ENCODE measurements at places on chromosomes 2 and 18. TPM values are rescaled to one million over a fixed set of nuclear protein-coding genes. Genes with fewer than 3 reads are reported as not detected.

Gene FOSL2
- total RNA-seq, result 96.4 TPM

Gene PTPN2
- total RNA-seq, result 82.9 TPM

Gene ITGB6
- not detected for total RNA-seq

Gene FANCL
- 15.5 TPM for total RNA-seq

Gene CXCR1
- total RNA-seq, result 3.0 TPM

Gene BOLL
- total RNA-seq, result not detected

DNA sequence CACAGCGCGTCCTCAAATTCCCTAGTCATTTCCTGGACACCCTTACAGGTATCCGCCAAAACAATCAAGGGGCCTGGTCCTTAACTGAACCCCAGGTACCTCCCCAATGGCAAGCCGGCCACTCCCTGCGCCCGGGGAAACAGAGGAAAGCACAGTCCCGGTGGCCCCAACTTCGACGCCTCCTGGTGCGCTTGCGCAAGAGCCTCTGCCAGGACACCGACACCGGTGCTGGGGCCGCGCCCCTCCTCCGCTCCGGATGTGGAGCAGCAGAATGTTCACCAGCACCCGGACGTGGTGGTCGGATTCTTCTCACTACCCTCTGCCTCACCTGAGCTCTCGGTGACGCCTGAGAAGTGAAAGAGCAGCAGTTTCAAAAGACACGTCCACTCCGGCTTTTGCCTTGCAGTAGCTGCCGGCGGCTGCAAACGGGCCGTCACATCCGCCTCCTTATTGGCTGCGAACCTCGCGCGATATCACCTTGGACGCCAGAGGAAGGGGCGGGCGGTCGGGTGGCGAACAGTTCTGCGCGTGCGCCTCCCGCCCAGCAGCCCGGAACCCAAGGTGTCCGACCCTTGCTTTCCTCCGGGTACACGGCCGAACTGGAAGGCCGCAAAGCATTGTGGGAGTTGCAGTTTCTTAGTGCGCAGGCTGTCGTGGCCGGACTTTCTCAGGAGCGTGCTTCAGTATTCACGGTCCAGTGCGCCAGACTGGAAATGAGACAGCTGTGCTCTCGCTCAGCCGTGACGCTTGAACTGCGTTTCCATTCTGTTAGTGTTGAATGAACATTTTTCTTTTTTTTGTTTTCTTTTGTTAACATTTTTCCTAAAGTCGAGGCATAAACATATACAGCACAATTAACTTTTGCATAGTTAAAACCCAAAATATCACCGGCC is at the start of gene TXNDC9:
Gene TXNDC9, minus strand, starts transcription at position 423 of the 893 bp plus-strand sequence. CDS start 3,123 bp downstream, outside the sequence.
- no peaks in the 10 kb centered on the region for H3K27me3 ChIP-seq
- DNase-seq, result peak; percentile 98
- H3K36me3 ChIP-seq, result peaks cover 25% of the 10 kb centered on the region

DNA sequence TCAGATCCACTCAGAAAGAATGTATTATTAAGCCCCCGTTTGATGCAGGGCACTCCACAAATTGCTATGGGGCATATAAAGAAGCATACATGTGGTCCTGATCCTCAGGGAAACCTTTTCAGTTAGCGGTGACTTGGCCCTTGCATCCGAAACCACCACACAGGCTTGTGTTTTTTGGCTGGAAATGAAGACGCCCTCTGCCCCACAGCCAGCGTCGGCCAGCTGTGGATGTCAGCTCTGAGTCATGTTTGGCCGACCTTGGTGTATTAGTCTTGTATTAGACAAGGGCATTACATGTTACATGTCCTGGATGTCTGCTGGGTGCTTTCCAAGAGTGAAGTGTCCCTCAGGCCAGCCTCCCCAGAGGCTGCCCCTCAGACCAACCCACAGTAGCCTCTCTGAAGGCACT is 107.6 kb upstream of the MAP3K20 start:
- H3K36me3 ChIP-seq, result no peaks in the 10 kb centered on the region
- H3K4me3 ChIP-seq, result no peak overlapping the region
- no peak overlapping the region for H3K27ac ChIP-seq
- peaks cover 2% of the 10 kb centered on the region for H3K4me1 ChIP-seq

DNA sequence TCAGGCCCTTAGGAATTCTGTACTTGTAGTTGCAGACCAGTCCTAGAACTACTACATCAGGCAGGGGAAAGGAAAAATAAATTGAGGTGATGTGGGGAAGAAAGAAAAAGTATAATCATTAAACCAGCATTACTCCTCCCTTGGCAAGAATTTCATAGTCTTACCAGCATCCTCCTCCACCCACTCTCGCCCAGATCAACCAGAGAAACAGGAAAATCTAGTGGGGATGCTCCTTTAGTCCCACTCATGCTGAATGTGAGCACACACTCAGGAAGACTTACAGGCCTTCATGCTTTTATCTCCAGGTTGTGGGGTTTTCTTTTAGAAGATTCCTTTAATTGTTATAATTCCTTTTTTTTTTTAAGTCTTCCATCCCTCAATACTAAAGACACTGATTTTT is 129.3 kb upstream of the CCDC150 start:
- peaks cover 15% of the 10 kb centered on the region for H3K27me3 ChIP-seq
- H3K36me3 ChIP-seq, result no peaks in the 10 kb centered on the region
- peaks cover 3% of the 10 kb centered on the region for H3K4me1 ChIP-seq
- H3K27ac ChIP-seq, result no peak overlapping the region
- H3K4me3 ChIP-seq, result no peak overlapping the region

DNA sequence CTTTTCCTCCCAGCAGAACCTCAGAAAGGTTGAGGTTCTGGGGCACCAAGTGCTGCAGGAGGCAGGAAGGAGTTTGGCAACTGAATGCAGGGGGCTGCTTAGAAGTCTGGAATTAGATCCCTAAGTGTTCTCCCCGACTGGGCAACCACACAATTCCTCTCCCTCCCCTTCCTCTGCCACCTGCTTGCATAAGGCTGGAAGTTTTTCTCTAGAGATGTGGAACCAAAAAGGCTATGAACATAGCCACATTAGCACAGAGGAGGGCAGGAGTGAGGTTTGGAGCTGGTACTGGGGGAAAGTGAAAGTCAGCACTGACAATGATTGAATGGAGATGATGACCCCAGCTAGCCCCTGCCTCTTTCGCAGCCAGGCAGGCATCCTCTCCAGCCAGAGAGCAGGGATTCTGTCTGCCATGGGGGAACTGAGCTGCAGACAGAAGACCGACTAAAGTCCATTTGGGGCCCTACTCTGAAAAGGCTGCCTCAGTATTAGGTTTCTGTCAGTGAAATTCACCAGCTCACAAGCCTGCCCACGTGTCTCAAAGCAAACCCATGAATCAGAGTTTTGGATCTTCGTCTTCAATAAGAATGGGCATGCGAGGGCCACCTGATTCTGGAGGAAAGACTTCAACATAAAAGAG is 87.9 kb upstream of the ITGA6 start:
- H3K27ac ChIP-seq, result no peak overlapping the region
- peaks cover 13% of the 10 kb centered on the region for H3K4me1 ChIP-seq
- peaks cover 2% of the 10 kb centered on the region for H3K36me3 ChIP-seq

DNA sequence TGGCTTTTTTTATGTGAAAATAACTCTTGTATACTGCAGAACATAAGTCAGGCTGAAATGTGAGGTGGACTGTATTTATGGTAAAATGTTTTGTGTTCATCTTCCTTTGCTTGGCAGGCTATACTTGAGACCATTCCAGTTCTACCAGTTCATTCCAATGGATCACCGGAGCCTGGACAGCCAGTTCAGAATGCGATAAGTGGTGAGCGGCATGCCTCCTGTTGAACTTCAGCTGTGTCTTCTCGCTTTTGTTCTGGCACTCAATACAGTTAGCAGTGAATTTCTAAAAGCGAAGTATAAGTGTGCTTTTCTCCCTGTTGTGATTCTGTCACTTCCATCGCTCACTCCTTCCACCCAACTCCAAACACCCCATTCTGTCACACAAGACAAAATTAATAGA is 138.5 kb downstream of the ARHGAP28 start:
- DNase-seq, result no peak
- no peaks in the 10 kb centered on the region for H3K36me3 ChIP-seq
- H3K27ac ChIP-seq, result no peak overlapping the region
- H3K4me3 ChIP-seq, result no peak overlapping the region
- H3K4me1 ChIP-seq, result no peaks in the 10 kb centered on the region
- no peaks in the 10 kb centered on the region for H3K27me3 ChIP-seq

- no peak overlapping the region for H3K4me3 ChIP-seq
- peaks cover 4% of the 10 kb centered on the region for H3K4me1 ChIP-seq
- H3K27ac ChIP-seq, result no peak overlapping the region
- peaks cover 56% of the 10 kb centered on the region for H3K27me3 ChIP-seq
- H3K36me3 ChIP-seq, result no peaks in the 10 kb centered on the region
Measured at GRCh38 chr2:119431976-119432850, 559 bp downstream of the TMEM37 start.

- no peaks in the 10 kb centered on the region for H3K36me3 ChIP-seq
- H3K4me1 ChIP-seq, result peaks cover 50% of the 10 kb centered on the region
- H3K4me3 ChIP-seq, result no peak overlapping the region
- H3K27ac ChIP-seq, result no peak overlapping the region
- H3K27me3 ChIP-seq, result no peaks in the 10 kb centered on the region
Measured at GRCh38 chr2:238380785-238381184, 45.9 kb upstream of the ASB1 start.

- no peak for DNase-seq
- H3K27ac ChIP-seq, result peak overlapping the region; percentile 7
- H3K4me3 ChIP-seq, result no peak overlapping the region
- peaks cover 15% of the 10 kb centered on the region for H3K36me3 ChIP-seq
- peaks cover 53% of the 10 kb centered on the region for H3K4me1 ChIP-seq
Measured at GRCh38 chr2:42192652-42193566, 23.8 kb downstream of the EML4 start.

DNA sequence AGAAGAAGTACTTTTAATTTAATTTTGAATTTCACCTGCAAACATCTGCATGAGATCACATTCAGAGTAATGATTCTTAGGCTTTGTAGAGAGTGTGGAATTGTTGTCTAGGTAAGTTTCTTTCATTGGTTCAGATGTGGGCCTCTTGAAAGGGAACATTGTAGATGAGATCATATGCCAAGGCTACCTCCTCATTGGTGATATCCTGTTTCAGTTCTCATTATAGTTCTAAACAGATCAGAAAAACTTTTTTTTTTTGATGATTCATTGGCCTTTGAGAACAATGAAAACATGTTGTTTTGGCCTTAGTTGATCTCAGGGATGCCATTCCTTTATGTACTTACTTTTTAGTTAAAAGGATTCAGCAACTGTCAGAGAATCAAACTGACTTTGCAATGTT is 44.5 kb downstream of the EML6 start:
- no peak for DNase-seq
- H3K4me1 ChIP-seq, result peaks cover 3% of the 10 kb centered on the region
- peaks cover 1% of the 10 kb centered on the region for H3K27me3 ChIP-seq

DNA sequence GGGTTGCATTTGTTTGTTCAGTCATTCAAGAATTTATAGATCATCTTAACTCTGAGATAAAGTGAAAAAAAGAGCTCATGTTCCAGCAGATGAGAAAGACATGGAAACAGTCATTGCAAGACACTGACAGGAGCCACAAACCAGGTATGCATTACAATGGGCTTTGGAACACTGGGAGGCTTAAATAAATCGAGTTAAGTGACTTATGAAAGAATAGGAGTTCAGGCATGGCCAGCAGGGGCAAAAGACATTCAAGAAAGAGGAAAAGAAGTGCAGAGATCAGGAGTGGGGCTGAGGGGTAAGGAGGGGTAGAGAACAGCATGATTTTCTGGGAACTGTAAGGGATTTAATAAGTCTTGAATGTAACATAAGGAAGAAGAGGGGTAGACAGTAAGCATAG is 121.2 kb upstream of the EPC2 start:
- DNase-seq, result no peak
- H3K27me3 ChIP-seq, result no peaks in the 10 kb centered on the region
- no peak overlapping the region for H3K4me3 ChIP-seq
- peaks cover 49% of the 10 kb centered on the region for H3K4me1 ChIP-seq

DNA sequence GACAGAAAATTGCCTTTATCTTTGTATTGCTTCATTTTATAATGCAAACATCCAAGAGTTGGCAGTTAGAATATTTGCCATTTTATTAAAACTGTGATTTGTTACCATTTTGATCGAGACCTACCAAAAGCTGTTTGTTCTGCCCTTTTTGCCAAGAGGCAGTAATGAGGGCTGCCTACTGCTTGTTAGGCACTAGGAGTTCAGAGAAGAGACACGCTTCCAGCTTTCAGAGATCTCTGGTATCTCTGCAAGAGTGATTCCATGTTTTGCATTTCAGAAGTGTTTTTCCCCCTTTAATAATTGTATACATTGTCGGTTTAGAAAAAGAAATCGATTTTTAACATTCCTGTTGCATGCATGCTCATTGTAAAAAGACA is 628 bp downstream of the MRPL30 start:
- DNase-seq, result no peak
- peak overlapping the region; percentile 88 for H3K27ac ChIP-seq
- H3K27me3 ChIP-seq, result no peaks in the 10 kb centered on the region

- DNase-seq, result peak; percentile 45
- H3K27me3 ChIP-seq, result no peaks in the 10 kb centered on the region
- peak overlapping the region; percentile 48 for H3K4me3 ChIP-seq
- H3K27ac ChIP-seq, result peak overlapping the region; percentile 10
- H3K36me3 ChIP-seq, result peaks cover 67% of the 10 kb centered on the region
Measured at GRCh38 chr2:238438856-238439849, 12.4 kb downstream of the ASB1 start.

DNA sequence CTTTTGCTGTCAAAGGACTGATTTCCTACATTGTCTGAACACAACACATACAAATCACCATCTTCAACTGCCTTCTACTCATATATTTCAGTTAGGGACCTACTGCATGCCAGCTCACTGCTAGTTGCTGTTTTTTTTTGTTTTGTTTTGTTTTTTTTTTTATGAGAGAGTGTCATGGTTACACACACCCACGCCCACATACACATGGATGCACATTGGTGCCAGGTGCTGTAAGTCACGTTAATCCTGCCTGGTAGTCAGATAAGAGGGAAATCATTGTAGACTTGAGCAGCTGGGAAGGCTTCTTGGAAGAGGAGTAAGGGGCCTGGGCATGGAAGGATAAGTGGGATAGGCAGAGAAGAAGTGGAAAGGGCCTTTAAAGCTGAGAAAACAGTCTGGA is 209.9 kb downstream of the TDRD15 start:
- no peaks in the 10 kb centered on the region for H3K36me3 ChIP-seq
- H3K4me3 ChIP-seq, result no peak overlapping the region
- no peak for DNase-seq
- H3K27ac ChIP-seq, result no peak overlapping the region
- no peaks in the 10 kb centered on the region for H3K27me3 ChIP-seq

GRCh38 chr2:230814616-230815015 is 50.1 kb upstream of the ITM2C start:
- H3K4me3 ChIP-seq, result no peak overlapping the region
- H3K27ac ChIP-seq, result no peak overlapping the region

DNA sequence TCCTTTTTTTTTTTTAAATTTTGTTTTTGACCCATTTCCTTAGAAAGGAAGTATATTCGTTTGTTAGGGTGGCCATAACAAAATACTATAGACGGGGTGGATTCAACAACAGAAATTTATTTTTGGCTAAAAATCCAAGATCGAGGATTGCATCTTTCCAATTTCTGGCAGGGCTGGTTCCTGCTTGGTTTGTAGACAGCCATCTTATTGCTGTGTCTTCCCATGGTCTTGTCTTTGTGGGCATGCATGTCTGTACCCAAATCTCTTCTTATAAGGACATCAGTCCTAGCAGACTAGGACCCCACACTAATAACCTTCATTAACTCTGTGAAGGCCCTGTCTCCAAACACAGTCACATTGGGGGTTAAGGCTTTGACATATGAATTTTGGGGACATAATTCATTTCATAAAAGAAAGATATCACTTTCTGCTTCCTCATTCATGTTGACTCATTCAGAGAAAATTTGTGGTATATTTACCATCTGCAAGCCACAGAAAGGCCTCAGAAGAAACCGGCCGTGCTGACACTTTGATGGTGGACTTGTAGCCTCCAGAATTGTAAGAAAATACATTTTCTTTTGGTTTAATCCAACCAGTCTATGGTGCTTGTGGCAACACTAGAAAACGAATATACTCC is 262.1 kb downstream of the LPIN1 start:
- no peaks in the 10 kb centered on the region for H3K4me1 ChIP-seq
- peaks cover 39% of the 10 kb centered on the region for H3K27me3 ChIP-seq
- no peak for DNase-seq
- no peak overlapping the region for H3K27ac ChIP-seq
- H3K4me3 ChIP-seq, result no peak overlapping the region
